ENCODE measurements at places on chromosomes 4 and X. TPM values are rescaled to one million over a fixed set of nuclear protein-coding genes. Genes with fewer than 3 reads are reported as not detected.

STK32B gene
- not detected for total RNA-seq

DUX4 gene
- total RNA-seq, result not detected

CYBB gene
- 0.25 TPM for total RNA-seq

SHROOM4 gene
- total RNA-seq, result not detected

RNF113A gene
- total RNA-seq, result 33.2 TPM

MTNR1A gene
- not detected for total RNA-seq

NDST4 gene
- not detected for total RNA-seq

DNA sequence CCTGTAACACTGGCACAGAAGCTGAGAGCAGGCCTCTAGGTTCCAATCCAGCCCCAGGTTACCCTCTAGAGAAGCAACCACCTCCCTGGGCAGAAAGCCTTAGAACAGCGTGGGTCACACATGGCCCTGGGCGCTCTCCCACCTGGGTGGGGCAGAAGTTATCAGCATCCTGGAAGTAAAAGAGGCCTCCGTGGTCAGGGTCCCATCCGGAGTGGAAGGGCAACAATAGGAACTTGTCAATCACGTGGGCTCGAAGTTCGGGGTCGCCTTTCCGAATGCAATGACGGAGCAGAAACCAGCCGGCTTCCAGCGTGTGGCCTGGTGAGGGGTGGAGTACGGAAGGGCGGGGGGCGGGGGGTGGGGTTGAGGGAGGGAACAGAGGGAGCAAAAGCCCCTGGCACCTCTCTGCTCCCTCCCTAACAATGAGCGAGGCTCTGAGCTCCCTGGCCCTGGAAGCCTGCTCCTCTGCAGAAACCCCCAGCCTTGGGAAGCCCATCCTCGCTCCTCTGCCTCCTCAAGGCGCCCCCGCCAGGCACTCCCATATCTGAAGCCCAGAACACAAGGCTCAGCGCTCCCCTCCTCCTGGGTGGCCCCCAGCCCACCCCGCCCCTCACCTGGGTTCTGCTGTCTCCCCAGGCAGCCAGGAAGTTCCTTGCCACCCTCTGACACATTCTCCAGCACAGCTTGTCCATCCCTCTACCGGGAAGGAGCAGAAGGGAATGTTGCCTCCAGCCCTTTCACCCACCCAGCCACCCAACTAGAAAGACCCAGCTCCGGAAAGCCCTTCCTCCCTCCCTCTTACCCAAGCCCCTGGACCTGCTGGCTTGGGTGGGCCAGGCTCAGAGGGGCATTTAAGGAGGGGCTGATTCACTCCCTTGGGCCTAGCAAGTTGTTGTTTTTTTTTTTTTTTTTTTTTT, 2.8 kb downstream of the RENBP start:
- DNase-seq, result no peak

GRCh38 chr4:186024637-186025407, 44.1 kb upstream of the TLR3 start:
- DNase-seq, result no peak

DNA sequence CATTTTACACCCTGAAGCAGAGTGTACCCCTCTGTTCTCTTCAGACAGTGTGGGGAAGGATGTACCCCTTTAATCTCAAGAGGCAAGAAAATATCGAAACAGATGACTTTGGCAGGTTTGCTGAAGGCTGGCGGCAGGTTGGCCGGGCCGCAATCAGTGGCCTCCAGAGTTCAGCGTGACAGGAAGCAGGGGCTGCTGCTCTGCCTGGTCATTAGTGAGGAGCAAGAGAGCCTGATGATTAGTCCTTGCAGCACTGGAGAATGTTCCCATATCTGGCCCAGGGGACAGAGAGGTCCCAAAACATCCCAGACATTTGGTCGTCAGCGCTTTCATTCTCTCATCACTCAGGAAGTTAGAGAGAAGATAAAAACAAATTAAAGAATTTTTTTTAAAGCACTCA, 352.8 kb downstream of the SPRY1 start:
- no peak for DNase-seq

GRCh38 chrX:120752431-120753082, 122.7 kb upstream of the C1GALT1C1 start:
- DNase-seq, result no peak

- DNase-seq, result no peak
Measured at GRCh38 chrX:18946157-18946556, 37.8 kb downstream of the PHKA2 start.

DNA sequence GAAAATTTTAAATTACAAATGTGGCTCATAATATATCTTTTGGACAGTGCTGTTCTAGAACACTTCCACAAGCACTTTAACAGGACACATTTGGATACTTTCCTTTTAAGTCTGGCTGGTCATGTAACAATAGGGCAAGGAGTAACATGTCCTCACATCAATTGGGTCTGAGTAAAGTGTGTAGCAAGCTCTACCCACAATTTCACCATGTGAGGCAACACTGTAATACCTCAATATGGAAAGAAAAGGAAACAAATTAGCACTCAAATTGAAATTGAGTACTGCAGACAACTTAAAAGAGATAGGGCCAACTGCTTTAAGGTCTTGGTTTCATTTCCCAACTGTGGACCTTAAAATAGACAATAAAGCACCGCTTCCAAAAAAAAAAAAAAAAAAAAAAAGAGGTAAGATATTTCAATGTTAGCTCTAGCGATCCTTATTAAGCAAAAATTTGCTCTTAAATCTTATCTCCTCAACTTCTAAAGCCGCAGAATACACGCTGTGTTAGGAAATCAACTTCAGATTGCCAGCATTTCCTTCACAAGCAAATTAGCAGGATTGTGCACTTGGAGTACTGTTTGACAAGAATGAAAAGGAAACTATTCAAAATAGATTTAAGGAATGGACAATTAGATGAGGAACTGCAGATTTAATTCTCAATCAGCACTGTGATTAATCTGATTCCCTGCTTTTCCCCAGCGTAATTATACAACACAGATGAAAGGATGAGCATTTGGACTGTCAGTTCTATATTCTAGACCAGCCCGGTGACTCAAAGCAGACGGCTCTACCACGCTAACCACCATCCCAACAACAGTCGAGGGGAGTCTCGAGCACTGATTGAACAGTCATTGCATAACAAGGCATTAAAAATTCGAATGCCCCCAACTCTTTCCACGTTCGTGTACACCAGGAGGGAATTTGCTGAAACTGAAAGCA, 1.6 kb downstream of the CASK start:
- peak; percentile 70 for DNase-seq

GRCh38 chrX:98338544-98338943, 1454.8 kb downstream of the RPA4 start:
- no peak for DNase-seq

GRCh38 chr4:95142932-95143331, 385.2 kb downstream of the BMPR1B start:
- no peak for DNase-seq

DNA sequence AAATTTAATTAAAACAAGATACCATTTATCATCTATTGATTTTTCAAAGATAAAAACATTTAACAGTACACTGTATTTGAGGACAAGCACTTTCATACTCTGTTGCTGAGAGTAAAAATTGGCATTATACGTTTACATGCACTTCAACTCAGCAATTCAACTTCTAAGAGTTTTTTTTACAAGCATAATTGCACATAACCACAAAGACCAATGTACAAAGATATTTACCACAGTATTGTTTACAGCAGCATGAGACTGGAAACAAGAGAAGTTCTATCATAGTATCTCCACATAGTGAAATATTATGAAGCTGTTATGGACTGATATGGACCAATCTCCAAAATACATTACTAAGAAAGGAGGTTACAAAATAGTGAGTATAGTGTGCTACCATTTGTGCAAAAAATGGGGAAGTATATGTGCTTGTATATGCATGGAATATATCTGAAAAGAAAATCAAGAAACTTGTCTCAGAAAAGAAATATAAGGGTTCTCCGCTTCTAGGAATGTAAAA, 10.9 kb downstream of the GAB3 start:
- no peak for DNase-seq

Measured in activated CD8-positive, alpha-beta T cell treated with anti-CD3 and anti-CD28 coated beads for 36 hours (primary cell).